ENCODE measurements at places on chromosomes 5 and 9.

DNA sequence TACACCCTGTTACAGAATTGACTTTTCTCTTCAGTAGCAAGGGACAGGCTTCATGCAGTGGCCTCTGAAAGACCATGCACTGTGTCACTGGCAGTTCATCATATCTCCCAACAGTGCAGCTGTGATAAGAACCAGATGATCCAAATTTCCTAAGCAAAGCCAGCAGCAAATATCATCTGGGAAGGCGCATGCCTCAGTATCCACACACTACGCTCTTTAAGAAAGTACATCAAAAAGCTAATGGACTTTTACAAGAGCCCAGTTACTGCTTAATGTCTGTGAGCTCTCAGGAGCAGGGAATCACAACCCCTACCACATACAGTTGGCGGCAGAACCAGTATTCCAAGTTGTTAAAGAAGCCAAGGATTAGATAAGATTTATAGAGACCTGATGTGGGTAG lies 25.1 kb downstream of the ADAMTSL1 start:
- DNase-seq = no peak

DNA sequence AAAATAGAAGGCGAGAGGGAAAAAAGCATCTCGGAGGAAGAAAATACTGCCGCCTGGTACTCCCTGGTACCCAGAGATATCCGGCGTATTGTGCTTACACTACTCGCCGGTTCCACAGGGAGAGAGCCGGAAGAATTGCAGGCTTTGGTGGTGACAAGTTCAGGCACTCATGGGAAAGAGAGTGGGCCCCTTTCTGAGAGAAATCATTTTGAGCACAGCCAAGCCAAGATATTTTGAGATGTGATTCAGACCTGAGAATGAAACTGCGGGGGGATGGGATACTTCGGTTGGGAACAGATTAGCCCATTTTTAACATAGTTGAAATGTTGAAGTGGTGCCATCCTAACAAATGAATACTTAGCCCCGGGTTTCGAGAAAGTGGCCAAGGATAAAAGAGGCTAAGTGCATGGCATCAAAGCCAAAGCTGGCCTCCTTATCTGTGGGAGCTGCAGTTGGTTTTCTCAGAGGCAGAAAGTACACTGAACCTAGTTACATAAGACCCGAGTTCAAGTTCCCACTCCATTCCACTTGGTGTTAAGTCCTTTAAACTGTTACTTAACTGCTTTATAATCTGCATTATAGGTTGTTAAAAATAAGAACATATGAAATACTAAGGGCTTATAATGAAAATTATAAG lies 62.7 kb downstream of the SLC1A3 start:
- no peak for DNase-seq

DNA sequence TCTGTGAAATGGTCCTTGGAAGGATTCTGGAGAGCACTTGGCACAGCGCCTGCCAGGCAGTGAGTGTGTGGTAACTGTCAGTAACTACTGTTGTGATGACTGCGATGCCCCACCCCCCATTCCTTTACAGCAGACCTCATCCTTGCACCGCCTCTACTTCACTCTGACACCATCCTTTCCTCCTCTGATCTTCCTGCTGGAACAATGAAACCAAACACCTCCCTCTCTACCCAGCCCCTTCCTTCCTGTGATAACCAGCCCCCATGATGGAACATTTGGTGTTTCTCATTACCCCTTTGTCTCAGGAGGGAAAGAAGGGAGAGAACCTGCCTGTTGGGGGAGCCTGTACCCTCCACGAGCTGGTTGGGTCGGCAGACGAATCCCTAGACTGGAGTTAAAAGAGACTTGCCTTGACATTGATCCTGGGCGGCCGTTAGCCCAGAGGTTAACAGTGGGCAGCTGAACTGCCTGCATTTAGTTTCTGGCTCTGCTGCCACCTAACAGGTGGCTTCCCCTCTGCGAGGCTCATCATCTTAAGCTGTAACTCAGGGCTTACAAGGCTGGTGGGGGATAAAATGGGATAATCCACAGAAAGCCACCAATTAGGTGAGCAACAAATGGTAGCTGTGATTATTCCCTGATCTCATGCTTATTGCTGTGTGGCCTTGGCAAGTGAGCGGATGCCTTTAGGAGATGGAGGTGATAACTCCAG lies 34.2 kb upstream of the GRPEL2 start:
- no peak for DNase-seq

- no peak for DNase-seq
Observed at GRCh38 chr5:176750144-176750543, 60.2 kb upstream of the UNC5A start.

GRCh38 chr9:115207003-115207836 lies 89.3 kb upstream of the TNC start:
- no peak for DNase-seq

GRCh38 chr5:27748847-27749246 lies 710.5 kb upstream of the CDH9 start:
- DNase-seq = no peak

DNA sequence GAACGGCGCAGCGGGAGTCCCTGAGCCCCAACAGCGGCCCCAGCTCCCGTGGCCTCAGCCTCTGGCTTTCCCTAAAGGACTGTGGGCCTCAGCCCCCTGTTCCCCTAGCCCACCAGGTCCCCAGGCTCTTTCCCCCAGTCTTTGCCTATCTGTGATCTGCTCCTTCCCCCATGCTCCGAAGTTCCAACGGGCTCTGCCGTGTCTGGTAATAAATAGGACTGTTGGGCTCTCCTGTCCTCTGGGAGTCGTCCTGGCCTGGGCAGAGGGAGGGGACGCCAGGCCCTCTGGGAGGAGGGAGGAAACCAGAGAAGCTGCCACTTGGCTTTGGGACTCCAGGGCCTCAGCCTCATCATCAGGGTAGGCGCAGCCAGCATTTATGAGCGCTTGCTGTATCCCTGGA lies 28.1 kb downstream of the ADGRD2 start:
- no peak for DNase-seq

DNA sequence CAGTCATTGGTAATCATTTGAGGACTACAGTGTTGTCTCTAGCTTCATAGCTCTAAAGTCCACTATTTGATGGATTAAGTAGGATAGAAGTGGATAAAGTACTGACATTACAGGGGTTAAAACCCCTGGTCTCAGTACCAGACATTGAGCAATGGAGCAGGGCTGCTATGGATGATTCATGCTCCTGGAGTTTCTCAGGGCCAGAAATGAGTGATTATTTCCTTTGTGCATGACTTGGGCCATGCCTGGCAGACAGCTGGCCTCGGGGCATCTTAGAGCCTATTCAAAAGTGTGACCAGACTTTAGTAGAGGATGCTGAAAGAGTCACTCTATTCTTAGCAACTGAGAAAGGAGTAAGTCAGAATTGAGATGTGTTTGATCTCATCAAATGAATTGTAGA lies 350.7 kb upstream of the TLE4 start:
- DNase-seq = no peak

GRCh38 chr5:73944581-73944980 lies 318.6 kb downstream of the ARHGEF28 start:
- no peak for DNase-seq

DNA sequence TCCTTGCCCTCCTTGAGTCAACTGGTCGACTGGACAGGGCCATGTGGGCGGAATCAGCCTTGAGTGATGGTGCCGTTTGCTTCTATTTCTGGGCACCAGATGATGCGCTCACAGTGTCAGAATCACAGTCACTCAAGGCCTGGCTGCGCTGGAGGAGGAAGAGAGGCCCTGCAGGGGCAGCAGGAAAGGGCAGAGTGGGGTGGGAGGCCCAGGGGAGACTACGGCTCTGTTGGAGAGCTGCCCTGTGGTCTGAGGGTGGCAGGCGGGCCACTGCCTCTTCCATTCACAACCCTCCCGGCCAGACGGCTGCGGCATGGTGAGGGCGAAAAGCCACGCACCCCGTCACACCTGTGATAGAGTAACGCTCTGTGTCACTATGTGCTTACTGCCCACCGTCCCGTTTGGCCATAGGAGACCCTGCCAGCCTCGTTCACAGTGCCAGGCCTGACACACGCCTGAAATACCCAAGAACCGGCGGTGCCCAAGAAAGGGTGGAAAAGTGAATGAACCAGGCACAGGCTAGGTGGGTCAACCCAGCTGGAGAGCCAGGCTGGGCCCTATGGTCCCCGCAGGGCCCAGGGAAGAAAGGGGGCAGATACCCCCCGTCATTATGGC lies 9.9 kb downstream of the PLPP7 start:
- no peak for DNase-seq

DNA sequence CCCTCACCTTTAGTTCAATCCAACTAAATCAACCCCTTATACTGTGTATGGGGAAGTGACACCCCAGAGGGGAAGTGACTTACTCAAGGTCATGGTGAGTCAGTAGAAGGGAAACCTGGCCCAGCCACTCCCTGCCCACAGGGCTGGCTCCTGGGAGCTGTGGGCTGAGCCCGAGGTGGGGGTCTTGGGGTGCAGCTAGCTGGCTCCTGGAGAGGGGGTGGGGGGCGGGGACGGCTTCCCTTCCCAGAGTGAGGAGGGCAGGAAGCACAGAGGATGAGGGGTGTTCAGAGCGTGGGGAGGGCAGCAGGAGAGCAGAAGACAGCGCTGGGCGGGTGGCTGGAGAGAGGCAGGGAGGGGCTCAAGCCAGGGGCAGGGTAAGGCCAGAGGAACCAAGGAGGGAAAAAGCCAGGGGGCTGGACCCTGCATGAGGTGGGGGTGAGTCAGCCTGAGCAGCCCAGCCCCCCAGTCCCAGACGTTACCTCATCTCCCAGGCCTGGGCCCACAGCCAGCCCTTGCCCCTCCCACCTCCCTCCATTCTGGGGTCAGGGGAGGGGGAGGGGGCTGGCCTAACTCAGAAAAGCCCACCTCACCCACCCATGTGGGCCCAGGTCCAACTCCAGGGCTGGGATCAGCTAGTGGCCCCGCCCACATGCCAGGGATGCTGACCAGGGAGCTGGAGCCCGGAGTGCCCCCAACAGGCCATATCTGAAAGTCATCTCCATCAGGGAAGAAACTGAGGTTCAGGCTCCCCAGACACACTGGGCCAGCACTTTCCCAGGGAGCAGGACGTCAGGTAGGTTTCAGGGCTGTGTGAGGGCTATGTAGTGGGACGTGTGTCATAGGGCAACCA lies 2.8 kb downstream of the PDLIM7 start:
- DNase-seq = no peak

GRCh38 chr5:143350751-143351602 lies 52.5 kb downstream of the NR3C1 start:
- no peak for DNase-seq

DNA sequence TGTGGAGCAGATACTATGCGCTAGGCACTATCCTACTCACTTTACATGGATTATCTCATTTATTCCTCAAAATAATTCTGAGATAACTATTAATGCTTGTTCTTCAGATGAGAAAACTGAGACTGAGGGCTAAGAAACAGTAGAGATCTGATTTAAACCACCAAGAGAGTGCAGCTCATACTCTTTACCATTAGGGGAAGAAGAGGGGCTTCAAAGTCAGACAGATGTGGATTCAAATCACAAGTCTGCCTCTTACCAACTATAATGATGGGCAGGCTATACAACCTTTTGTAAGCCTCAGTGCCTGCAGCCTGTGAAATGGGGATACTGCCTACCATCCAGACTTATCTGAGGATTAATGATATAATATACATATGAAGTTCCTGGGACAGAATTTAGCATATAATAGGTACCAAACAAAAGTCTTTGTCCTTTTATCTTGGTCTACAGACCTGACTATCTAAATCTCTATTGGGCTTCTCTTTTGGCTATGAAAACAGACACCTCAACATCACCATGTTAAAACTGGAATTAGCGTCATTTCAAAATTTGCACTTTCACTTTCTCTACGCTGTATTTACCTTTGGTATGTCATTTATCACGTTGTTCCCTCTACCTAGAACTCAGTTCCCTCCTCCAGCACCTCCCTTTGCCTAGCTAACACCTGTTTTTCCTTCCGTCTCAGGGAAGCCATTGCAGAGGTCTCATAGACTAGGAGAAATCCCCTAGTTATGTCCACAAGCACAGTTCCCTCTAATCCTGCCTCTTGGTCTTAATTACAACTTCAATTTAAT lies 13.8 kb upstream of the TMEM267 start:
- no peak for DNase-seq

DNA sequence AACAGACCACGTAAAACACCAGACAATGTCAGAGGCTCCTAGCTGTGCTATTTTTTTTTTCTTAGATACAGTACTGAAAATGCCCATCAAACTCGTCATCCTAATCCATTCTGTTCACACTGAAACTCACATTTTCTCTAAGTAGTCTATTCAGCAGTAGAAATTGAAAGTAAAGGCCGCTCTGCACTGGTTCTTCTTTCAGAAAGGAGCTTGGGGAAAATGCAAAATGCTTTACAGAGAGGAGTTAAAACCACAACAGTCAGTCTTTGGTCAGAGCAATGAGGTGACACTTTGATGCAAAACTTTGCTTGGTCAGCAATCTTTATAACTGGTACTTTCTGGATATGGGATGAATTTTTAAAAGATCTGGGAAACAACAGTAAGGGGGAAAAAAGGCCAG lies 43.8 kb upstream of the SUSD1 start:
- DNase-seq = no peak

DNA sequence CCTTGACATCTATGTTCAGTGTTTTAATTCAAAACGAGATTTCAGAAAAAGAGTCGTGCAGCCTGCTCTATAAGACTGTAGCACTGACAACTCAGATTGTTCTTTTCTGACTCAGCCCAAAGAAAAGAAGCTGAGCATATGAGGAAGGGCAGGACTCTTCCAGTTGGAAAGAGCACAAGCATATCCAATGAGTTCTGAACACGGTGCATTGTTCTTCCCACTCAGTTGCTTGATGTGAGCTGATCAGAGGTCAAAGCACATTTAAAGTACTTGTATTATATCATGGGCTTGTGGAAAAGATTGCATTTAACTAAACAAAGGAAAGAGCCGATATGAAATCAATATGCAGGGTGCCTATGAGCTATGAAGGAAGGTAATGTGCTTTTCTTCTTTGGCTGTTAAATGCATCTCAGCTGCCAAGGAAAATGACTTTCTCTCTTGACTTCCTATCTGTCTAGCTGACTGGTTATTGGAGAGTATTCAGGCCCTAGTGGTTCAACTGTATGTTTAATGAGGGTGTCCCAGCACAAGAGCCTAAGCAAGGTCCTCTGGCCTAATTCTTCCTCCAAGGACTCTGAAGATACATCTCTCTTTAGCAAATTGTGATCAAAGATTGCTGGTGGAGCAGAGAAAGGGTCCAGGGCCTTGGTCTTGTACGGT lies 226.6 kb upstream of the PPP1R2B start:
- no peak for DNase-seq

DNA sequence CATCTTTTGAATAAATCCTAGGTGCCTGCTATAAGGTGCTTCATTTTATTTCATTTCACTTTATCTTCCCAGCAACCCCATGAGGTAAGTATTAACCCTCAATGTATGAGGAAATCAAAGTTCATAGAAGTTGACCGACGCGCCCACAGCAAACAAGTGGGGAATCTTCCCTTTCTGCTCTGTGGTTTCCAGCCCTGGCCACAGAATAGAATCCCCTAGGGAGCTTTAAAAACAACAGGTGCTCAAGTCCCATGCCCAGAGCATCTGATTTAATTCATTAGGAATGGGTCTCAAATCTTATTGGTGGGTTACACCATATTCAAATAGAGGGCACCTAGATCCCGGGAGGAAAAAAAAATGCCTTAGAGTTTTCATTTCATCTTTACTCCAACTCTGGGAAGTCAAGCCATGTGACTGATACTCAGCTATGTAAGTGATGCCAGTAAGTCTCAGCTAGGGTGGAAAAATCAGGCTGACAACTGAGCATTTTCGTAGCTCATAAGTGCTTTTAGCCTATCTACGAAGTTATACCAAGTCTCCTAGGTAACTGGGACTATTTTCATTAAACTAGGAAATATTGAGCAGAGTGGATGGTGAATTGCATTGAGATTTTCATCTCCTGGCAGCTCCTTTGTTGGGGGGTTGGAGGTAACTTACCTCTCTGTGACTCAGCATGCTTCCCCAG lies 353.4 kb upstream of the SLC30A5 start:
- DNase-seq = no peak
